CD8-positive, alpha-beta memory T cell (primary cell): ENCODE measurements at places on chromosomes 16 and 17.

GRCh38 chr16:12339686-12340085, 363.2 kb downstream of the SNX29 start:
- DNase-seq: no peak

DNA sequence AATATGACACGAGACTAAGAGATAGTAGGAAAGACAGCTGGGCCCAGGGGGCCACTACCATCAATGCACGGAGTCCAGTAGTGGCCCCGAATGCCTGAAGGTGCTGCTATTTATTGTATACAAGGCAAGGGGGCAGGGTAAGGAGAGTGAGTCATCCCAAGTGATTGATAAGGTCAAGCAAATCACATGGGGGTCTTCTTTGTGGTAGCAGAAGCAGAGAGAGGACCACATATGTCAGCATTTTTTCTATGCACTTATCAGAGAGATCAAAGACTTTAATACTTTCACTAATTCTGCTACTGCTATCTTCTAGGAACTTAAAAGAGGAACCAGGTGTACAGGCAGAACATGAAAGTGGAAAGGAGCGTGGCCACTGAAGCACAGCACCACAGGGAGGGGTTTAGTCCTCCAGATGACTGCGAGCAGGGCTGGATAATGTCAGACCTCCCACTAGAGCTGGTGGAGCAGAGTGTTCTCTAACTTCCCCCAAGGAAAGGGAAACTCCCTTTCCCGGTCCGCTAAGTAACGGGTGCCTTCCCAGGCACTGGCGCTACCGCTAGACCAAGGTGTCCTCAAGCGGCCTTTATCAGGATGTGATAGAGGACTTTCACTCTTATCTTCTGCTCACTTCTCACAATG, 26.4 kb upstream of the ARL4D start:
- no peak for DNase-seq

DNA sequence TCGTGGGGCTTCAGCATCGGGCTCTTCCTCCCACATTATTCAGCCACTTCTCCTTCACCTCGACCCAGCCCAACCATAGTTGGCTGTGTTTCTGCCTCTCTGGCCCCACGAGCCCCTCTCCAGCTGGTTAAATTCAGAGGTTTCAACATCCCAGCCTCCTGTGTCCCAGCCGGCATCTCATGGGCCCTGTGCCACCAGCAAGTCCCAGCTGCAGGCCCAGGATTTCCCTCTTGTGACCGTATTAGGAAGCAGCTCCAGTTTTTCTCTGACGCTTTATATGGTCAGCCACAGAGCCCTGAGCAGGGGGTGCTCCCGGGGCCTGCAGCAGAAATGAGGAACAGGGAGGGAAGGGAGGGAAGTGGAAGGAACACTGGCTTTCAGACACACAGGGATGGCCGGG, 27.4 kb downstream of the MYH11 start:
- DNase-seq: no peak

DNA sequence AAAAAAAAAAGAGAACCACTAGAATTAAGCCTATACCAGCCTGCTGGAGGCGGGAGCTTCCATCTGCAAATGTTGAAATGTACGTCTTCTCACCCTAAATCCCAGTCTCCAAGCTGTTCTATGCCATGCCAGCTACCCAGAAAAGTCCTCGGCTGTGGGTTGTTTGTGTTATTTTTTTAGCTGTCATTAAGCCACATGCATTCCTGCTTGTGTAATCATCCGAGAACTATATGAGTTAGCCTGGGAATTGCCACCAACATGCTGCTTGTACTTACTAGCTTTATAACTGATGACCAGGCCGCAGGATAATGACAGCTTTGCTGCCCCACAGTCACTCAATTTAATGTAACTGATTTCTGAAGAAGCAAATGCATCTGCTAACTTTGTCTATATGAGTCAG, 313.9 kb upstream of the SALL1 start:
- DNase-seq: no peak

GRCh38 chr16:65410801-65411200, 288.9 kb upstream of the CDH11 start:
- no peak for DNase-seq

GRCh38 chr17:77566151-77566550, 392.4 kb upstream of the TNRC6C start:
- no peak for DNase-seq
